ENCODE measurements at places on chromosomes 12 and 14.

- DNase-seq, result no peak
Observed at GRCh38 chr12:30756074-30756473, 1.3 kb upstream of the CAPRIN2 start.

GRCh38 chr12:62686938-62687337 is 220.3 kb downstream of the MON2 start:
- no peak for DNase-seq

DNA sequence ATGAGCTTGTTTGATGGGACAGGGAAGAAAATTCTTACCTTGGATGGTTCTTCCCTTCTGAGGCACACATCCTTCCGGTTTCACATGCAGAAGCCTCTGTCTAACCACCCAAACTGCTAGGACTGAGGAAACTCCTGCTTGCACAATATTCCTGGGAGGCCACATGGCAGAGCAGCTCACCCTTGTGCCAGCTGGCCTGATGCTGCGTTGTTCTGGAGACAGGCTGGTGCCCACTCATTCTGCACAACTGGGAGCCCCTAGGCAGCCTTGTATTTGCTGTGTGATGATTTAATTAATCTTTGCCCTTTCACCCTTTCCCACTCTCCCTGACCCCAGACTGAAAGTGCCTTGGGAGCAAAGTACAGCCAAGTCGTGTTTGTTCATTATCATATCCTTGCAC is 130.8 kb downstream of the RTN1 start:
- no peak for DNase-seq

GRCh38 chr14:84250893-84251292 is 1279.1 kb upstream of the FLRT2 start:
- no peak for DNase-seq

GRCh38 chr14:56099081-56099797 is 19.0 kb upstream of the PELI2 start:
- no peak for DNase-seq

- DNase-seq, result no peak
Observed at GRCh38 chr12:53306826-53307225, 7.3 kb downstream of the MYG1 start.

GRCh38 chr14:71659159-71659558 is 273.1 kb upstream of the RGS6 start:
- DNase-seq, result no peak

DNA sequence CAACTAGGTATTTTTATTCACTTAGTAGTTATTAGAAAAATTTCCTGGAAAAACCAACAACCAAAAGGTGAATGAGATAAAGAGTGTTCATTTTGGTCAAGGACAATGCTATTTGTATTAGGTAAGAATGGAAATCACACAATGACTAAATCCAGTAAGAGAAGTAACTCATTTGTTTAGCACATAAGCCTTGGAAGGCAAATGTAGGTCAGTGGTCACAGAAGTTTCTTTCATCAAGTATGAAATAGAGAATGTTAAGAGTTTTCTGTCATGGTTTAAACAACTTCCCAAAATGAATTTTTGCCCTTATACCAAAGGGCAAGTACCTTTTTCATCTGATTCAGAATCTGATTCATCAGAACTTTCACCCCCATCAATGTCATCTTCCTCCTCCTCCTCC is 101.7 kb downstream of the KIF21A start:
- DNase-seq, result no peak

DNA sequence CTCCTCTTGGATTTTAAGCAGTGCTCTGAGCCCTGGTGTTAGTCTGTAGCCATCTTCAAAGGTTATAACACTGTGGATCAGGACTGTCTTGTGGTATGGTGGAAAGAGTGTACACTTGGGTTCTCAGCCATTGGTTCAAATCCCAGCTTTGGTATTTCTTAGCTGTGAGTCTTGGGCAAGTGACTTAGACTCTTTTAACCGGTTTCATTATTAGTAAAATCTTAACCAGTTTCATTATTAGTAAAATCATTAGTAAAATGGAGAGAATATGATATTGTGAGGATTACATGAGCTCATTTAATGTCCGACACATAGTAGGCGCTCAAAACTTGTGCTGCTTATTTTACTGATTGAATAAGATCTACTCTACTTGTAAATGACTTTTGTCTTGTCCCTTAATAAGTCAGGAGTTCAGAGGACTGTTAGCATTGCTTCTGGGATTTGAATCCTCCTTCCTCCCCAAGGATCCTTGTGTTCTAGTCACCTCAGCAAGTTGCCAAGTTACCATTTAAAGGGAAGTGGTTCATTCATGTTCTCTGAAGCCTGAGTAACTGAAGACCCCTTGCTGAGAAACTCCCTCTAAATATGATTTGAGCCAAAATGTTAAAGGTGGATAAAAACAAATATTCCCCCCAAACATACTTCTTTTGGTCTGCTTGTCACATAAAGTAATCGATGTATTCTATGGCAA is 12.4 kb downstream of the TTLL5 start:
- no peak for DNase-seq
